NCI-H526 treated with DMSO at 0.1 percent for 48 hours (cell line): ENCODE measurements at places on chromosomes 7 and 10.

GRCh38 chr10:49309691-49310411 lies 10.9 kb downstream of the C10orf71 start:
- DNase-seq = no peak

GRCh38 chr10:103668351-103669242 lies 175.1 kb downstream of the NEURL1 start:
- DNase-seq = no peak

GRCh38 chr10:69716711-69717560 lies 84.8 kb upstream of the COL13A1 start:
- DNase-seq = no peak

GRCh38 chr7:22832401-22832800 lies 9.8 kb upstream of the TOMM7 start:
- no peak for DNase-seq
